ENCODE measurements at places on chromosomes 5 and 9.

GRCh38 chr9:113929634-113930389, 53.7 kb downstream of the ZNF618 start:
- DNase-seq, result no peak

- DNase-seq, result no peak
Observed at GRCh38 chr9:107704774-107705173, 215.2 kb upstream of the KLF4 start.

GRCh38 chr5:40073927-40074326, 605.8 kb upstream of the PTGER4 start:
- no peak for DNase-seq

DNA sequence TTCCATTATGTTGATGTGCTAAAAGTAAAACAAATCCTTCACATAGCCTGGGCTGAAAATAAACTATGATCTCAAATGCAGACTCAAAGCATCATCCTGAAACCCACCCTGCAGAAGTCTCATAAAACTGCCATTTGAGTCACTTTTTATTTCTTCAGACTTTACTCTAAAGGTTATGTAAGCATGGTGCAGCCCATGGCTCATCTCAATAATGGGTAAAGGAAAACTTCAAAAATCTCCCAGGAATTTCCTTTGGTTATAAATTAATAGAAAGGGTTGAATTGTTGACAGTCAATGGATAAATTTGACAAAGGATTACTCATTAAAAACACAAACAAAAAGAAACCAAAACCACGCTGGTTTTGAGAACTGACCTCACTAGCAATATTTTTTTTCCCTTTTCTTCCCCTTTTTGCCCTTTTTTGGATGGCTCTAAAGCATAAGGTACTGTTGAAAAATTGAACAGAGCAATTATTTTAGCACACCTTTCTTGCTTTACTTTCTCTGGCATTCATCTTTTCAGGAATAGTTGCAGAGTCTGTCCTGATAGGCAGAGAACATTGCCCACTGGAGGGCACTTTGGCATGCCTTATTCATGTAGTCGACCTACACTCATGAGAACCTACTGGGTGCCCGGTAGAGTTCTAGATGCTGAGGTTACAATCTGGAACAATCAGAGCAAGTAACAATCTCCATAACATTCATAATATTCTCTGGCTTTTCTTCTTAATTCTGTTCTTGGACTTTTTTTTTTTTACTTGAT, 191.4 kb downstream of the TMEM167A start:
- peak; percentile 31 for DNase-seq

- no peak for DNase-seq
Observed at GRCh38 chr9:101027236-101027635, 1.3 kb upstream of the PLPPR1 start.

GRCh38 chr5:102789469-102789868, 34.4 kb downstream of the PAM start:
- DNase-seq, result no peak

- no peak for DNase-seq
Observed at GRCh38 chr5:101244621-101245020, 341.5 kb upstream of the ST8SIA4 start.

DNA sequence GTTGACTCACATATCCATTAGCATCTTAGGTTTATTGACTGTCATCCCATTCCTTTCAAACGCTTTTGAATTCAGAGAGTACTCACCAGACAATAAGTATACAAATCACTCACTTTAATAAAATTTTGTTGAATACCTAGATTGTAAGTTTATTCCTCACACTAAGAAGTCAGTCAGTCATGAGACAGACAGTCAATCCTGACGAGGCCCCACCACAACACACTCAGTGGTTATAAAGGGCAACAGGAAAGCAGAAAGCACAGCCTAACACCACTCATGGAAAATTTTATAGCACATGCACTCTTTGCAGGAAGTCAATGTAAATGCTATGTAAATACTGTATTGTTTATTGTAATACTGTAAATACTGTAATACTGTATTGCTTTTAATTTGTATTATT, 176.3 kb upstream of the PTGER4 start:
- DNase-seq, result no peak

DNA sequence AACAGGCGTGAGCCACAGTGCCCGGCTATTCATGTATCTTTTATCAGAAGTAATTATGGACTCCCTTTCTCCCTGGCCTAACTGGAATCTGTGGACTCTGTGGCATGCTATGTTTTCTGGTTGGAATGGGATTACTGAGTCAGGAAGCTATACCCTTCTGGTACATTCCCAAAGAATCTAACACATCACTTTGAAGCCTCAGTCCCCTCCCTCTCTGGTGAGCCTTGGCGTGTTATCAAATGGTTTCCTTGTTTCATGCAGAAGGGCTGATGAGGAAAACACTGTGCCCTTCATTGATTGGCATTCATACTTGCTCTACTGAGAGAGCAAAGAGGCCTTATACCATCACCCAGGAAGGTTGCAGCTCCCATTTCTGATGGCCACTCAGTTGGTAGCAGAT, 22.9 kb downstream of the C5orf15 start:
- no peak for DNase-seq

DNA sequence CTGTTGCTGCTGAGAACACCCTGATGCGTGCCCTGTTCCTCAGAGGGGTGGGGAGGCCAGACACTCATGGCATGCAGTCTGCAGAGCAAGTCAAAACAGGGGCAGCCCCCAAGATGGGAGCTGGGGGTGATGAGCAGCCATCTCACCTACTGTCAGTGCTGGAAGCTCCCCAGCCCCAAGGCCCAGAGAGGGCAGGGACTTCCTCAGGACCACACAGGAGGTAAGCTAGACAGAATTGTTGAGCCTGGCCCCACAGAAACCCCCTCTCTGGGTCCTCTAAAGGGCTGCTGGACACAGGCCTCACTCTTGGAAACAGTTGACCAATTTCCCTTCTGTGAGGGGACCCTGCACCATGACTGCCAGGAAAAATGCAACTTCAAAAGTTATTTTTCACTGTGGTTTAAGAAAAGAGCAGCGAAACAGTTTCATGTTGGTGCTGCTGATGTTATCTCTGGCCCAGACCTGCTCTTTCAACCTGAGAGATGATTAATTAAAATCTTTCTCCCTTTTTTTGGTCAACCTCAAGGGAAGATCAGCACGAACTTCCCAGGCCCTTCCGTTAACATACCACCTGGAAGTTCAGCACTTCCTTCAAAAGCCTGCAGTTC, 9.6 kb downstream of the CSF2 start:
- DNase-seq, result no peak

DNA sequence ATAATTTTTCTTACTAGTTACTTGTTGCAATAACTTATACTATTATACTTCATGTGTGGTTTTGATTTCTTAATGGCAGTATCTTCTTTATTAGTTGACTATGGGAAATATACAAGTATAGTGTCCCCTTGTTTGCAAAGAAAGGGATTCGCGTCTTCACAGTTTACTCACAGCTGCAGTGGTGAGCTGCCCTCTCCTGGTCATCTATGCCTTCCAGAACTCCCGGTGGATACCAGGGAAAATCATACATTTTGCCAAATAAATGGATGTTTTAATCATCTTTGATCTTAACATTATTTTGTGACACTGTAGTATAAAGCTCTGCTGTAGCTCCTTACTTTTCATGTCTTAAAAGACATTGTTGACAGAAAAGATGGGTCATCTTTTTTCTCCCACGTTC, 142.0 kb downstream of the ZCCHC7 start:
- DNase-seq, result no peak

GRCh38 chr5:137737349-137738131, 1.7 kb upstream of the KLHL3 start:
- no peak for DNase-seq

GRCh38 chr5:31113101-31113500, 80.4 kb upstream of the CDH6 start:
- DNase-seq, result no peak

DNA sequence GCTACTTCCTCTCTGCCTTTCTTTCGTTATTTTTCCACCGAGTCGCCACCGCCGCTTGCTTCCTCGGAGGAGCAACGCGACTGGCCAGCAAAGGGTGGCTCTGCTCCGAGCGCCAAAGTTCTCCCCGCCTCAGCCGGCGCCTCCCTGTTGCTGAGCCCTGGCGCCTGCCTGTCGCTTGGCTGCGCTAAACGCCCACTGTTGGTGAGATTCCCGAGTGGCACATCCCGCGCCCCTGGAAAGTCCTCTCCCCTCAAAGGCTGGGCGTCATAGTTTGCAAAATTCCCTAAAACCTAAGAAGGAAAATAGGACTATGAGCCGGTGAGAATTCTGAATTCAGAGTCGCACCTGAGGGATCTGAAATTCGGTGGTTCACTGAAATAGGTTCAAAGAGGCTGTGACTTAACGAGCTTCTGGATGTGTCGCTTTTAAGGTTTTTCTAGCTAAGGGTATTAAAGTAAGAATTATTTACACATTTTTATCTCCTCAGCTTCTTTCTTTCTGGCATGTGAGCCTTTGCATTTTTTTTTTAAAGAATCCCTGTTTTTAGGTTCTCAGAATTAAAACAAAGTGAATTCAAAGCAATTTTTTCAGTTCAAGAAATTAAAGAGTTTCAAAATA, at the start of gene GRIN3A:
TSS of gene GRIN3A (minus strand) at position 82 of the 618 bp plus-strand sequence. CDS start 668 bp downstream, outside the sequence.
- no peak for DNase-seq

- no peak for DNase-seq
Observed at GRCh38 chr5:136039202-136039601, 10.4 kb downstream of the TGFBI start.

GRCh38 chr5:91166059-91166807, 216.9 kb downstream of the ARRDC3 start:
- no peak for DNase-seq

- no peak for DNase-seq
Observed at GRCh38 chr5:145062280-145063062, 772.7 kb downstream of the PRELID2 start.

GRCh38 chr9:24391095-24391494, 154.6 kb downstream of the IZUMO3 start:
- no peak for DNase-seq

DNA sequence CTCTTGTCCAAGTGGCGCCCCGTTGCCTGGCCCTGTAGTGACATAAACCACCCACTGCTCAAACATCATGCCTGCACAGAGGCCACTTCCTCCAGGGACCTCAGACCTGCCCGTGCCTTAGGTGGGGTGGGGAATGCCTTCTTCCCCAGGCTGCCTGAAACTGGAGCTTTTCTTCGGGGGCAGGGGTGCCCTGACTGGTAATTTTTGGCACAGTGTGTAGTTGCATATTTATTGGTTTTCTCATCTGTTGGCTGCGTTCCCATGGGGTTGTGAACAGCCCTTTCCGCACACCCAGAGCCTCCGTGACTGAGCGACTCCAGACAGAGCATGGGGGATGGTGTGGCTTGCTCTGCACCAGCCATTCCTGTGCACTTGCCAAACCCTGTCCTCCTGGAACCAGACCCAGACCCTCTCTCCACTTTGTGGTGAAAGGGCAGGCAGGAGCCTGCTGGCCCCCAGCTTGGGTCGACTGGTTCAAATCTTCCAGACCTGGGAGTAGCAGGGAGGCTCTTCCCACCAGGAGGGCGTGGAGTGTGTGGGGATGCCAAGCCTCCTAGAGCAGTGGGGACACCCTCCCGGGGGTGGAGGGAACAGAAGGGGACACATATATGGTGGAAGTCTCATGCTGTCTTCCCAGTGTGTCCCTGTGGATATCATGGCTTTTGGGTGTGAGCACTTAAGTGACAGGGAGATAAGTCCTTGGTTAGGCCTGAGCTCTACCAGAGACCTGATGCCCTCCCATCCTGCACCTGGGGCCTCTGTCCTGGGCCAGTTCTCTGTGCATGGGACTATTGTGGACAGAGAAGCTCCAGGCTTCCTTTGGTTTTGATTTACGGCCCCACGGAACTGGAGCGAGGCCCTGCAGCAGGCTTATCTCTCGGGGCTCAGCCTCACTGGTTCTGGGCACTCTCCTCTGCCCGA, 39.6 kb downstream of the WNK2 start:
- no peak for DNase-seq

- no peak for DNase-seq
Observed at GRCh38 chr5:168316139-168316578, 24.7 kb downstream of the WWC1 start.

DNA sequence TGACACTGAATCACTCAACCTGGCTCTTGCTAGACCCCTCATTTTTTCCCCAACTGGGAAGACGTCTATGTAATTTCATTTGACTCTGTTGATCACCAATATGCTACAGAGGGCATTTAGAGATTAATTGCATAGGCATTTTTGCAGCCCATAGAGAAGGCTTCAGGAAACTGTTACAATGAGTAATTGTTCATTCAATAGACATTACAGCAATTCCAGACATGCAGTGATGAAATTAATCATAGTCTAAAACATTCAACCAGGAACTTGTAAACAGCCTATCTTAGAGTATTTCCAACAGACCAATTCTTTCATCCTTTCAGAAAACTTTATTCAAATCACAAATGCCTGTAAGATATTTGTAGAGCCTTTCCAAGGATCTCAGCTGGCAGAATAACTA, 122.3 kb downstream of the MARCHF11 start:
- no peak for DNase-seq

- no peak for DNase-seq
Observed at GRCh38 chr5:168088410-168089173, 202.9 kb upstream of the WWC1 start.

DNA sequence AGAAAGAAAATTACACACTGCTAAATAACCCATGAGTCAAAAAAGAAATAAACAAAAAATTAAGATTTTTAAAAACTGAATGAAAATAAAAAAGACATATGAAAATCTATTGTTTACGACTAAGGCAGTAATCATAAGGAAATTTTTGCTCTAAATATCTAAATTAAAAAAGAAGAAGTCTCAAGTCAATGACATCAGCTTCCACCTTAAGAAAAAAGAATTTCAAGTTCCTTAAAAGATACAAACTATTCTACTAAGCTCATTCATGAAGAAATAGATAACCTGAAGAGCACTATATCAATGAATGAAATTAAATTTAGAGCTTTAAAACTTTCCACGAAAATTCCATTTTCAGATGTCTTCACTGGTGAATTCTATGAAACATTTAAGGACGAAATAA, 15.7 kb upstream of the STARD4 start:
- no peak for DNase-seq

DNA sequence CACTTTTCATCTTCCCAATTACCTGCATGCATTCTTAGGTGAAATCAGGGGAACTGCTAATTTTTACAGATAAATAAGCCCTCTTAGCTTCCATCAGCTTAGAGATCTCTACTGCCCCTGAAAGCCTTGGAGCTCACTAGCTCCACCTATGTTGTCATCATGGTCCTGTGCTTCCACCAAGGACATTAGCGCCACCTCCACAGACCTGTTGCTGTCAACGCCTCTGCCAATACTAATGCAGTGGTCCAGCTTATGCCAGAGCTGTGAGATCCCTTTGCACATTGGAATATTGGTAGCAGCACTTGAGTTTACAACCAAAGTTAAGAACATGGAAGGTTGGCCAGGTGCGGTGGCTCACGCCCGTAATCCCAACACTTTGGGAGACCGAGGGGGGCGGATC, 7.7 kb upstream of the SHISAL2B start:
- no peak for DNase-seq

- DNase-seq, result no peak
Observed at GRCh38 chr5:95824747-95825146, 2.2 kb upstream of the GLRX start.

- DNase-seq, result no peak
Observed at GRCh38 chr5:161396171-161396570, 150.4 kb downstream of the GABRB2 start.

GRCh38 chr9:129900263-129901027, 65.2 kb downstream of the USP20 start:
- DNase-seq, result no peak

GRCh38 chr9:78112406-78112805, 80.8 kb upstream of the GNAQ start:
- DNase-seq, result no peak
